ENCODE measurements at places on chromosomes 13 and 19. TPM values are rescaled to one million over a fixed set of nuclear protein-coding genes. Genes with fewer than 3 reads are reported as not detected.

Gene POU4F1
- not detected for total RNA-seq

GRCh38 chr13:29471551-29471950 is 123.9 kb downstream of the SLC7A1 start:
- no peak for DNase-seq

DNA sequence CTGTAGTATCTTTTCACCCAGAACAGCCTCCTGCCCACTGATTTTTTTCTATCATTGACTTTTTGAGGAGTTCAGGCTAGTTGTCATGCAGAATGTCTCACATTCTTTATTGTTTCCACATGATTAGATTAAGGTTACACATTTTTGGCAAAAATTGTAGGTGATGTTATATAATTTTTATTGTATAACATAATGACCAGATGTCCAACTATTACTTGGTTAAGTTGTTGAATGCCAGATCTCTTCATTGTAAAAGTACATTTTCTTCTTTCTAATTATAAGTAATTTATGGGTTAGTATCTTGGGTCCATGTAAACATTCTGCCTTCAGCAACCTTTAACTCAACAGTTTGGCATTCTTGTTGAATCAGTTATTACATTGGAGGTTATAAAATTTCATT is 138.4 kb downstream of the POSTN start:
- no peak for DNase-seq

DNA sequence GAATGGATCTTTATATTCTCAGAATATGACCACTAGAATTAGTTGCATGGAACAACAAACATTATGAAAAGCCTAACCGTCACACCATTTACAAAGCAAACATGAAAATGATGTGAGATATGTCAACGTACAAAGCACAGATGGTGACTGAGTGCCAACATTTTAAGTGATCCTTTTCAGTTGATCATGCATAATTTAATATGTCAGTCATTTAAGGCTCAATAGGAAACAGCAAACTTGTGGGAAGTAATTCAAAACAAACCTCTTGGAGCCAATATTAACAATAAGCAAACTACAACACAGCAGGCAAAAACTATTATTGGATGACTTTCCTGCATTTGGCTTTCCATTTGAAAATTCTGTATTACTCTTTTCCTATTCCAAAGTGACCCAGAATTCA is 277.6 kb downstream of the SLITRK6 start:
- no peak for DNase-seq

- no peak for DNase-seq
Observed at GRCh38 chr13:26680572-26680971, 80.0 kb downstream of the GPR12 start.

Gene ZNF155
- 5.8 TPM for total RNA-seq

Gene EPS8L1
- 2.2 TPM for total RNA-seq

DNA sequence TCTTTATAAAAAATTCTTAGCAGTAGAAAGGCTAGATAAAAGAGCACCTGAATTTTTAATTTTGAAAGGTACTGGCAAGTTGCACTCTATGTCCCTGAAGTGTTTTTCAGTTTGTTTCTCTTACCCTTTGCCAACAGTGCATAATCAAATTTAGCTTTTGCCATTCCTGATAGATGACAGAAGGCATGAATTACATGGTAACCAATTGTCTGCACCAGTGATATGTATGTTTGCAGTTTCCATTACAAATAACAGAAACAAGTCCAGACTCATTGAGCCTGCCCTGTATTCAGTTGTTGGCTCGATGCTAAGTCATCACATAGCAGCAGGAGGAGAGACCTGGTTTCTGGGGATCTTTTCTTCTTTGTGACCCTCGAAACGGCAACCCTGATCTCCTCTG is 309.8 kb downstream of the DNAJC15 start:
- no peak for DNase-seq

GRCh38 chr19:43545981-43546380 is 13.0 kb downstream of the ZNF575 start:
- no peak for DNase-seq

- peak; percentile 37 for DNase-seq
Observed at GRCh38 chr13:39575641-39576238, 27.3 kb downstream of the LHFPL6 start.

DNA sequence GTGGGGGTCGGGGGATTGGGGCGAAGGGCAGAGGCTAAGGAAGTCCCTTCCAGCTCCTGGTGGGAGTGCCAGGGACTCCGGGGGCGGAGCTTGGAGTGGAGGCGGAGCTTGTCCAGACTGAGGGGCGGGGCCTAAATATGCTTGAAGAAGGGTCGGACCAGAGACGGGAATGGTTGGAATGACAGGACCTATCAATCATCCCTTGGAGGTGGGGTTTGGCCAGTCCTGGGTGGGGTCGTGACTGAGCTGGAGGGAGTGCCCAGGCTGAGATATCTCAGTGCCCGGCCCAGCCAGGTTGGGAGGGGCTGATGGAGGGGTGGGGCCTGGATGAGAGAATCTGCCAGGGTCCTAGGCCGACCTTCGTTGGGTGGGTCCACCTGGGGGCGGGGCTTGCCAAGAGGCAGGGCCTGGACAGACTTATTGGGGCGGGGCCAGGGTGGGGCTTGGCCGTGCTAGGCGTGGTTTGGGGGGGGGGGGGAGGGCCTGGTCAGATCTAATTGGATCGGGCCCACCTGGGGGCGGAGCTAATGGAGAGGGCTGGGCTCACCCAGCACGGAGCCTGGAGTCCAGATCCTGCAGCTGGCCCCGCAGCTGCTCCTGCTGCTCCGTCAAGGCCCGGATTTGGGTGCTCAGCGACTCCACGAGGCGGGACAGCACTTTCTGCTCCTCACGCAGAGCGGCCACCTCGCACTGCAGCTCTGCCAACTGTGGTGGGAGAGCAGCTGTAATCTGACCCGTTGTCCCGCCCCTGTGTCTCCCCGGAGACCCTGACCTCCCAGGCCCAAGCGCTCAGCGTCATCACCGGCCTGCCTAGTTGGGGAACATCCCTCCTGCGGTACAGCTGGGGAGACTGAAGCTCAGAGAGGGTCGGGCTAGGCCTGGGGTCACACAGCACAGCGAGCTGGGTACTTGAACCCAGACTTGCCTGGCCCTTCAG is 2.6 kb upstream of the WIZ start:
- DNase-seq: peak; percentile 86

Gene OR7A5
- not detected for total RNA-seq

- DNase-seq: peak; percentile 57
Observed at GRCh38 chr13:25375727-25376358, 4.1 kb downstream of the ATP8A2 start.

- DNase-seq: no peak
Observed at GRCh38 chr19:42306646-42307045, 4.2 kb upstream of the PAFAH1B3 start.

DNA sequence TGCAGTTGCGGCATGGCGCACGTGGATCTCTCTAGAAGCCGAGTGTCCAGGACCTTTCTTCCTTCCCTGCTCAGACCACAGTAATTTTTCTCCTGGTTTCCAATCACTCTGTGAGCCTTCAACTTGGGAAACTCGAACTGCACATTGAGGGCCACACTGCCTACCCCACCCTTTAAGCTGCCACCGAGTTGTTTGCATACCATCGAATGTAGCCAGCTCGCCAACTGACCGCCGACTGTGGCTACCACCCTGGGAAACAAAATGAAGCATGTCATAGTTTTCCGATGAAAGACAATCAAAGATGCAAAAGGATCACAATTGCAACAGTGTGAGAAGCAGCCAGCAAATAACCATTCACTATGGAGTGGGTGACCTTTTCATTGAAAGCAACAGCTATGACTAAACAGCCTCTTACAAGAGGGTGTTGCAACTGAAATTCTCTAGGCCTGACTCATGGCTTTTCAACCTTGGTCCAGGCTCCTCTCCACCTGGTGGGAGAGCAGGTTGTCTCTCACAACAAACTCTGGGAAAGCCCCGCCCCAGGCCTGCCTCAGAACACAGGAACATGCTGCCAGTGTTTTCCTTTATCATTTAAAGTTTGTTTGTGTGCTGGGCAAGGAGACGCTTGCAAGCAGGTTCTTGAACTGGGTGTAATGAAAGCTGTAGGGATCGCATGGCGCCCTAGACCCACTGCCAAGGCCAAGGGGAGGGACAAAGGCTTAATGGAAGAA is 141.7 kb upstream of the SERP2 start:
- DNase-seq: peak; percentile 96

DNA sequence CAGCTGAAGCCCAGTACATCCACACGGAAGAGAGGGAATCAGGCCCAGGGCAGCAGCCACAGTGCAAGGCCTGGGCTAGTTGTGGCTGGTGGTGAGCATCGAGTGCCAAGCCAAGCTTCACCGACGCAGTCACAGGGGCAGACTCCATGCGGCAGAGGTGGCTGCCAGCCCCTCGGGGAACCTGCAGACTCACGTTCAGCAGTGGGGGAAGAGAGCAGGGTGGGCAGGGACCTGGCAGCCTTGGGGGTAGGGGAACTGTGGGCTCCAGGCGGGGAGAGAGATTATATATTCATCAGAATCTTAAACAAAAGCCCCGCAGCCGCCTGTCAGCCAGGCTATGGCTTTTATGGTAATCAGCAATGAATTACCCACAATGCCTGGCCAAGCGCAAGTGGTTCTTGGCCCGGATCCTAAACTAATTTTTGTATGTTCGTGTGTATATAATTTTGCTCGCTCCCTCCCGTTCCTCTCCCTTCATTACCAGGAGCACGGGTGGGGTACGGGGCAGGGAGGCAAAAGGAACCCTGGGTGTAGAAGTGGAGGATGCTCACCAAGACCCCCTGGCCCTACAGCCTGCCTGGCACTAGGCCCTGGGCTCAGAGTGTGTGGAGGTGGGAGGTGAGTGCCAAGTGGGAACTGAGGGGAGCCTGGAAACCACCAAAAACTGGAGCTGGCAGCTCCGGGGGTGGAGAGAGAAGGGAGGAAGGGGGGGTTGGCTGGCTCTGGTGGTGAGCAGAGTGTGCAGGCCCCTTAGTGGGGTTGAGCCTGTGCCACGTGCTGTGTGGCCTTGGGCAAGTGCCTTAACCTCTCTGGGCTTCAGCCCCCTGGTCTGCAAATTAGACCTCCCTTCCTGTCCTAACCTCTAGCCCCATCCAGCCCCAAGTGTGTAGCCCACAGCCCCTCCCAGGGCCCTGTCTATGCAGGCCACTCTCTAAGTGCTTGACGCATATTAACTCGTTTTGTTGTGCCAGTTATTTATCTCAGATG is 31.9 kb downstream of the PTPRS start:
- peak; percentile 40 for DNase-seq

DNA sequence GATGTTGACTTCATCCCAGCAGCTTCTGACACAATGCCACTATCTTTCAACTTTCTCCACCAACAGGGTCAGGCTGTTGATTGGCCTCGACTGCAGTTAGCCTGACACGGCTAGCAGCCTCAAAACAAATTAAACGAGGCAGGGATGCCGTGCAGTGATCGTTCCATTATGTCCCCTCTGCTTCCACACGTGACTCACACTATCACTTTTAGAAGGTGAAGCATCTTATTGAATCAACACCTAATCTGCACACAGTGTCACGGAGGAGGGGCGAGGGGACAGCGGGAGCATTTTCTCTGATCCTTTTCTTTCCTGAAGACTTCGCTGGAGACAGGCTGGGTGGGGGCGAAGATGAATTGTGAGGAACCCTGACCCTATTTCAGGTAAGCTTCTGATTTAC is 241.9 kb upstream of the ZNF507 start:
- no peak for DNase-seq

Gene GIPR
- total RNA-seq: 0.32 TPM

- DNase-seq: no peak
Observed at GRCh38 chr19:54532528-54532927, 29.9 kb downstream of the LAIR2 start.

- peak; percentile 41 for DNase-seq
Observed at GRCh38 chr19:16714702-16715287, 4.9 kb upstream of the NWD1 start.

- peak; percentile 27 for DNase-seq
Observed at GRCh38 chr13:40329781-40330485, 336.5 kb downstream of the FOXO1 start.

DNA sequence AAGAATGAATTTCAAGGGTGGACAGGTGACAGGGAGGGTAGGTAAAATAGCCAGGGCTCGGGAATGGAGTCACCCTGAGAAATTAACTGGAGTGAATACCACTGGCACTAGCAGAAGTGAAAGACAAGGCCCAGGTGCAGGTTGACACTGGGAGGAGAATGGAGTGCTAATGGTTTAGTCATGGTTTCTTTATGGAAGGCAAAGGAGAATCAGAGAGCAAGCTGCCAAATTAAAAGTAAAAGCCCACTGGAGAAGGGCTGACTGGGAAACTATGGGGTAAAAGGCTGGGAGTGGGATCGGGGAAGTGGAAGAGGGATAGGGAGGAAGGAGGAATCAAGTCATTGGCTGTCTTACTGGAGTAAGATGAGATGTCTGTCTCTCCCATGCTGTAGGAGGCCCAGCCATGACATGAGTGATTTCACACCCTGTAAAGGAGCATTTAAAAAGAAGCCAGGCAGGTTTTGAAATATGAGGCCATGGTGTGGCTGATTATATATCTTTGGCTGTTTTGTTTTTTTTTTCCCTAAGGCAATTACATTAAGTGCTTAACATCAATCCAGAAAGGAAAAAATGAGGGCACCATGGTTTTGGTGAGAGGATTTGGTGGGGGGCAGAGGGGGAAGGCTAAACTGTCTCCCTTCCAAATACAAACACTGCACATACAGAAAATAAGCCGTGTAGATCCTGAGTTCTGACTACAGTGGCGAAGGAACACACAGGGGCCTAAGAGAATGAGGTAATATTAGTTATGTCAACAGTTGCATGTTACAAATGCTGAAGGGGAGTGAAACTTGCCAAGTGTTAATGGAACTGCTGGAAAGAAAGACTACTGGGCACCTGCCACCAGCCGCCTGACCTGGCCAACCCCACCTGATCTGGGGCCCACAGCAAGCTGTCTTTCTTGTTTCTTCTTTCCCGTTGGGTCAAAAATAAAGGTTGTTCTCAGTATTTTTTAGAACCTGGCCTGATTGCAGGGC is 183.5 kb upstream of the TSC22D1 start:
- peak; percentile 15 for DNase-seq

GRCh38 chr13:32299893-32300292 is 15.3 kb downstream of the ZAR1L start:
- DNase-seq: no peak

Gene VPS36
- total RNA-seq: 33.8 TPM

DNA sequence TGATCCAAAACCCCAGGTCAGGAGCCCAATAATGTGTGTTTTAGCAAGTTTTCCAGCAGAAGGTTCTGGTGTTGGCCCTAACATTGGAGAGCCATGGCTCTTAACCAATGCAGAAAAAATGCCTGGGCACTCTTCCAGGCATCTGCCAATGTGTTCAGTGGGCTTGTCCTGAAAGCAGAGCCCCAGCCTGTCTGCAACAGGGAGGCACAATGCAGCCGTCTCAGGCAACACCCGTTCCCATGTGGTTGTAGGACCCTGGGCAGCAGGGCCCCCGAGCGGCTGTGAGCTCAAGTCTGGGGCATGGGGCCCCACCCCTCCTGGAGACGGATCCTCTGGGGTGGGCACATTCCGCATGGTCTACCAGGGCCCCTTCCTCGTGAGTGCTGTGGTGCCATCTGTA is 58.1 kb upstream of the SIAH3 start:
- DNase-seq: no peak

DNA sequence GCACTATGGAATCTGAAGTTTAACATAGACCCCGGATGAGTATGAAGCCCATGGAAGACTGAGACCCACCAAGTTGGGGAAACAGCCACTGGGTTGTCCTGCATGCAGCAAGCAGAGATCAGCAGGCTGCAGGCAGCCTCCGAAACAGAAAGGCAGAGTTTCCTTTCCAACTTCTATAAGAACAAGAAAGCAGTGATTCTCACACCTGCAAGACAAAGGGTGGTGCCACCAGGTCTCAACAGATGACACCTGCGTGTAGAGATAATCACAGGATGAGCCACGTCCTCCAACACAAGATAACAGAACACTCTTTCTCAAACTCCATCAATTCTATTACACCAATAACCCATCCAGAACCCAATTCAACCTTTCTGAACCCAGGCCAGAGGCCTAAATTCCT is 457.9 kb downstream of the FOXO1 start:
- DNase-seq: no peak

Data from fibroblast of villous mesenchyme (primary cell).